ENCODE measurements at places on chromosomes 4 and X.

GRCh38 chrX:67872958-67873357 lies 329.1 kb downstream of the AR start:
- no peak for DNase-seq

- DNase-seq: no peak
Measured at GRCh38 chr4:151719956-151720334, 40.9 kb downstream of the GATB start.

DNA sequence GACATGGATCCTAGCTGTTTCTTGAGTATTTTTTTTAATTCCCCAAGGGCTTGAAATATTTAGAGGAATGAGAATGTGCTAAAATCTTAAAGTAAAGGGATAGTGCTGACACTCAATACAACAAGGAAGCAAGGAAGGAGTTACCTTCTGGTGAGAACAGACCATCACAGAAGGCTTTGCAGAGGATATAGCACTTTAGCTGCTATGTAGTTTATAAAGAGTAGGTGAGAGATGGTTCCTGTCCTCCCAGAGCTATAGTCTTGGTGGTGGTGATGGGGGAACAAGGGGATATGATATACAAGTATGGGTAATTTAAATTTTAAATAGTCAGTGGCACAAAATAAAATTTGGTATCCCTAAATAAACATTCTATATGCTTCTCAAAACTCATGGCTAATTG lies 47.6 kb downstream of the MTHFD2L start:
- DNase-seq: no peak

- DNase-seq: peak; percentile 57
Measured at GRCh38 chr4:65943076-65943475, 272.8 kb upstream of the EPHA5 start.

DNA sequence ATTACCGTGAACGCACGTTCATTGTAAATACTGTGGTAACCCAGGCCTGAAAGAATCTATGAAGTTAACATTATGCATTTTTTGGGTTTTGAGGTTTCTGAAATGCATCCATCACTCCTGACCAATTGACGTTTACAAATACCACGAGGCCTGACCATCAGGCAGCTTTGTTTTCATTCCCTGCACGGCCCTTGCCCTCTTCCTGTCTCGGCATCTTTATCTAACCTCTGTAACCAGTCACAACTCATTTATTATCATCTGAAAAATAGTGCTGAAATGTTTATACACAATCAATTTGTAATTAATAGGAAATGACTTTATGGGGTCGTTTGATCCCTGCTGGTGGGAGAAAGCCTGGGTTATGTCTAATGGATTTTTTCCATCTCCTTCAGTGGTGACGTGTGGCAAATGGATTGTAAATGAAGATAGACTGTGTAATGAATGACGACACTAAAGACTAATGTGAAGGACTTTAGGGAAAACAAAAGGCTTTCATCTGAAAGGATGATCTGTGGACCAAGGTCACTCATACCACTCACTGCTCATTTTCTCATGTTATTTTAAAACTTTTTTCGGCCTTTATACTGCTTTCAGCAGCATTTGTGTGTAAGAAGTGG lies 102.7 kb upstream of the SORBS2 start:
- no peak for DNase-seq
